CD4-positive, alpha-beta T cell treated with Interleukin-6 at 100 ng/mL for 8 hours (primary cell): ENCODE measurements at places on chromosomes 4 and X.
A peak's percentile ranks its signal among the peaks of the same experiment; 100 is the strongest.

DNA sequence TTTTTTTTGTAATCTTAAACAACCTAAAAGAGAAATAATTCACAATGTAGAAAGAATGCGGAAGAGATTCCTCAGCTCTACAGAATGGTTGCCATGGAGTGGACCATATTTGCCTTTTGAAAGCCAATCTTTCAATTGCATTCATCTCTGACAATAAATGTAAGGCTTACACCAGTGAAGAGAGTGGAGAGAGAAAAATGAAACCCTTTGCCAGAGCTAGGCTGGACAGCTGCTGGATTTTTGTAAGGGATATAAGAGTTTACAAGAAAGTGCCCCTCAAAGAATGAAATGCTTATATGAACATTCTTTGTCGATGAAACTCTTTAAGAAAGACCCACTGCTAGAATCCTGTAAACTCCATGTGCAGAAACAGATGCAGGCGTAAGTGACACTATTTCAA is 66.0 kb upstream of the FAT1 start:
- no peak for DNase-seq

GRCh38 chrX:15215366-15215765 is 54.5 kb downstream of the ASB9 start:
- no peak for DNase-seq

DNA sequence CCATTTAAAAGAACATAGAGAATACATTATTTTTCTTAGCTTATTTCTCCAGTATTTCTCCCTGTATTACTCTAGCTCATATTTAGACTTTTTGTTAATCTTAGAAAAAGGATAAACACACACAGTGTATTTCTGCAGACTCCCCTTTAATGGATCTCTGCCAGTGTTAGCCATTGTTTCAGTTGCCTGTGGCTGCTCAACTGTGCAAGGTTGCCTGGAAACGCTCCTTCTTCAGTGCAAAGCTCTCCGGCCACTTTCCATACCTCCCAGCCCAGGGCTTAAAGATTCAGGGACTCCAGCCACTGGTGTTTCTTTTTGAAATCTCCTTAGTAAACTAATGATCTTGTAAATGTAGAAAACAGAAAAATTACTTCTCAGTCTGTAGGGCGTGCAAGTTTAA is 104.9 kb downstream of the SLIT2 start:
- no peak for DNase-seq

GRCh38 chr4:185256446-185256845 is 47.0 kb downstream of the SNX25 start:
- DNase-seq = no peak

DNA sequence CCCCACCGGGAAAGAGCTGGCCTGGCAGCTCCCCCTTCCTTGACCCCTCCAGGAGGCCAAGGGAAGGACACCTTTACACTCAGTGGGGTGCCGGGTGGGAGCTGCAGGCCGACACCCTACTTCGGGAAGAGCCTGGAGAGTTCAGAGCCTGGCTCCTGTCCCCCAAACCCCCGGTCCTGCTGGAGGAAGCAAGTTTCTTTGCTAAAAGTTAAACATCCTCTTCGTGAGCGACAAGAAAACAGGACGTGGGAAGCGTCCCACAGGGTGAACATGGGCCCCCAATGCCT is 2.4 kb upstream of the FTSJ1 start:
- DNase-seq = no peak

DNA sequence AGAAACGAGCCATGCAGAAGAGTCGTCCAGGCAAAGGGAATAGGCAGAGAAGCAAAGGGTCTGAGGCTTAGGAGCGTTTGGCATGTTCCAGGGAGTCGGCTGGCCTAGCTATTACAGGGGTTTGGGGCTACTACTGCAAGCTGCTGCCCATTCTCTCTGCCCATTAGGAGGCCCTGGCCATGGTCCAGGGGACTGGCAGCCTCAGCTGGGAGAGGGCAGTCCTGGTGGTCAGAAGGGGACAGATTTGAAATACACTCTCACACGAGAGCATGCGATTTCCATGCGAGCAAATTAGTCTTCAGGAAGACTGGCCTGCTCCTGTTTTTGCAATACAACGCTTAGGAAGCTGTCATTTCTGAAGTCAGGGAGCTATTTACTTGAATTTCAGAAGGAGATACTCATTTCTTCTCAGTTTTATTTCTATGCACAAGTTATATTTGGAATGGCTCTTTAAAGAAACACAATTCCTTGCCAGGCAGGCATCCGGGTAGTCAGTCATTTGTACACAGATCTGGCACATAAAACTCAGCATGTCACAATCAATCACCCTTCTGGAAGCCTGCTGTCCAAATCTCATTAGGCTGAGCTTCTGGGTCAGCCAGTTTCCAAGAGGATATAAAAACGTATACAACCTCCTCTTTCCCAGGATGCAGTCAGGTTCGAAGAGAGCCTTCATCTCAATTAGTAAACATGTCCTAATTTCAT is 27.0 kb downstream of the PROM1 start:
- DNase-seq = no peak

GRCh38 chrX:17292111-17292527 is 82.9 kb upstream of the NHS start:
- no peak for DNase-seq

DNA sequence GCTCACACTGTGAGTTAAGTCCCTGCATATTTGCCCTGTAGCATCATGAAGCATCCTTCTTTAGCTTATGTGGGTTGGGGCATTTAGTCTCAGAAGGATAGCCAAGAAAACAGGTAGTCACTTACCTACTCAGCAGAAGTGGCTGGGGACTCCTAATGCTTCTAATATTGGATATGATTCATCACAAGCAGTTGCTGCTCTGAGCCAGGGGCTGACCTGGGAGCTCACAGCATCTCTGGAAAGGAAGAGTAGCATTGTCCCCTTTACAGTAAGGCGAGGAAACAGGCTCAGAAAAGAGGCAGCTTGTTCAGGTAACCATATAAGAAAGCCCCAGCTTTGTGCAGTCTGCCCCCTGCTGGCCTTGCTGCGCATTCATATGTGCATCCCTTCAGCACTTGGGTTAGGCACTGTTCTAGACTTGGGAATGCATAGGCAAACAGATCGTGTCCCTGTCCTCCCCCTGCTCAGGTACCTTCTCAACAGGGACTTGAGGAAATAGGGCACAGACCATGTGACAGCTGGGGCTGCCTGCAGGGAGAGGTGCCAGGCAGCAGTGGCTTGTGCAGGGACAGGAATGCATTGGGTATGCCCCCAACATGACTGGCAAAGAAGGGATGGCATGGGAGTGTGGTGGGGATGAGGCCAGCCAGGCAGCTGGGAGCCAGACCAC is 35.7 kb upstream of the TBC1D14 start:
- DNase-seq = peak; percentile 80

DNA sequence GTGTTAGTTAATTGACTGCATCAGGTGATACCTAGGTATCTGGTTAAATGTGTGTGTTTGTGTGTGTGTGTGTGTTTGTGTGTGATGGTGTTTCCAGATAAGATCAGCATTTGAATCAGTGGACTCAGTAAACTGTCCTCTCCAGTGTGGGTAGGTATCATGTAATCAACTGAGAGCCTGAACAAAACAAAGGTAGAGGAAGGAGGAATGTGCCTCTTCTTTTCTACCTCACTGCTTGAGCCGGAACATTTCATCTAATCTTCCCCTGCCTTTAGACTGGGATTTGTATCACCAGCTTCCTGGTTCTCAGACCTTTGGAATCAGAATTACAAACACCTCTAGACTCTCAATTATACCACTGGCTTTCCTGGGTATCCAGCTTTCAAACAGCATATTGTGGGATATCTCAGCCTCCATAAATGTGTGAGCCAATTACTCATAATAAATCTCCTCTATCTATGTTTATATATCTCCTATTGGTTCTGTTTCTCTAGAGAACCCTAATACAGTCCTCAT is 120.5 kb downstream of the TBCK start:
- no peak for DNase-seq

- no peak for DNase-seq
These were observed 15.8 kb downstream of the EGF start for GRCh38 chr4:109928327-109929045.

DNA sequence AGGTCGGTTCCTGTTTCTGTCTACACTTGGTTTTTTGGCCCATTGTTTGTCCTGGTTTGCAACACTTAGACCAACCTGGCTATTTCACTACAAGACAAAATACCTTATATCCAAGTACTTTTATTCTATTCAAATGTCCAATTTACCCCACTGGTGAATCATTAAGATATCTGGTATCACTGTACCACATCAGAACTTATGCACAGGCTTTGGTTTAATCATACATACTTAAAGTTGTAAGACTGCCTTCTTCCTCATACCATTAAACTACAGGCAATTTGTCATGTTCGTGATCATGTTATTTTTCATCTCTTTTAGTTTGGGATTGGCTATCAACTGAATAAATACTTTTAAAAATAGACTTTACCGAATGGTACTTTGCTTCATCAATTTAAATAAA is 53.0 kb upstream of the ATOH1 start:
- DNase-seq = no peak

- DNase-seq = no peak
These were observed 20.9 kb downstream of the UVSSA start for GRCh38 chr4:1367936-1368289.

DNA sequence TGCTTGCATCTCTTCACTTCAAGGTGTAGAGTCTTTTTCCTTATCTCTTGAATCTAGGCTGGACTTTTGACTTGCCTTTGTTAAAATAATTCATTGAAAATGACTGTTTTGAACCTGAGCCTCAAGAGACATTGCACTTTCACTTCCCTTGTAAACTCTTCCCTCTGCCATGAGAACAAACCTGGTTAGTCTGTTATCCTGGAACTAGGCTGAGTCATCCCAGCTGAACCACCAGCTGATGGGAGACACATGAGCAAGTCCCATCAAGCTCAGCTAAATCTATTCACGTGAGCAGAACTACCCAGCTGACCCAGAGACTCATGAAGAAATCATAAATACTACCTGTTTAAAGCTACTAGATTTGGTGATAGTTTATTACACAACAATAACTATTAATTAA is 202.3 kb upstream of the CENPE start:
- DNase-seq = no peak

DNA sequence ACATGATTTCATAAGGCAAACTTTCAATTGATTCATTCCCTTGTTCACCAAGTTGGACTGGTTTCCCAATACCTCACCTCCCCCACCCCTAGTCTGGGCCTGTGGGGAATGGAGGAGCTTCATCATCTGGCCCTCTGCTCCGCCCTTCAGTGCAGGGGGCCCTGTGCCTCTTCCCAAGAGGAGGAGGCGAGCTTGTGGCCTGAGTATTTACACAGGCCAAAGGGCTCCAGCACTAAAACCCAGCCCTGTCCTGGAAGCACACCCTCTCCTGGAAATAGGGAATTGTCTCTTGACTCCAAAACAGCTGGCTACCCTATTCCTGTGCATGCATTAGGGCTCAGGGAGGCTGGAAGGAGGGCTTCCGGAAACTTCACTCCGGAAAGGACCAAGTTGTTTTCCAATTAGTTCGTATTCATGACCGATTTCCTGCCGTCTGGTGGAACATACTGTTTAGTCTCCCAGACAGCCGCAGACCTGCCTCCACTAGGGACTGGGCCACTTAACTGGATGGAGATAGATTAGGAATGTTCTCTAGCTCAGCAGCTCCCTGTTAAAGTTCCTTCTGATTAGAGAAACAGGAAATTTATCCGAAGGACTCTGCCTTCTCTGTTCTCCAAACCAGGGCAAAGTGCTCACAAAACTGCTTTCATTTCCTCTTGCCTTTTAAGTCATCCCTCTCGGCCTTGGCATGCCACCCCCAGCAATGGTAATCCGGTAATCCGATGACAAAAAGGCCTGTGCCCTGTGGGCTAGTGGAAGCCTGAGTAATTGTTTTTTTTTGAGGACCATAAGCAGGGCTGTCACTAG is 5.8 kb downstream of the SRPX2 start:
- DNase-seq = no peak

GRCh38 chr4:20017777-20018115 is 234.0 kb upstream of the SLIT2 start:
- no peak for DNase-seq

DNA sequence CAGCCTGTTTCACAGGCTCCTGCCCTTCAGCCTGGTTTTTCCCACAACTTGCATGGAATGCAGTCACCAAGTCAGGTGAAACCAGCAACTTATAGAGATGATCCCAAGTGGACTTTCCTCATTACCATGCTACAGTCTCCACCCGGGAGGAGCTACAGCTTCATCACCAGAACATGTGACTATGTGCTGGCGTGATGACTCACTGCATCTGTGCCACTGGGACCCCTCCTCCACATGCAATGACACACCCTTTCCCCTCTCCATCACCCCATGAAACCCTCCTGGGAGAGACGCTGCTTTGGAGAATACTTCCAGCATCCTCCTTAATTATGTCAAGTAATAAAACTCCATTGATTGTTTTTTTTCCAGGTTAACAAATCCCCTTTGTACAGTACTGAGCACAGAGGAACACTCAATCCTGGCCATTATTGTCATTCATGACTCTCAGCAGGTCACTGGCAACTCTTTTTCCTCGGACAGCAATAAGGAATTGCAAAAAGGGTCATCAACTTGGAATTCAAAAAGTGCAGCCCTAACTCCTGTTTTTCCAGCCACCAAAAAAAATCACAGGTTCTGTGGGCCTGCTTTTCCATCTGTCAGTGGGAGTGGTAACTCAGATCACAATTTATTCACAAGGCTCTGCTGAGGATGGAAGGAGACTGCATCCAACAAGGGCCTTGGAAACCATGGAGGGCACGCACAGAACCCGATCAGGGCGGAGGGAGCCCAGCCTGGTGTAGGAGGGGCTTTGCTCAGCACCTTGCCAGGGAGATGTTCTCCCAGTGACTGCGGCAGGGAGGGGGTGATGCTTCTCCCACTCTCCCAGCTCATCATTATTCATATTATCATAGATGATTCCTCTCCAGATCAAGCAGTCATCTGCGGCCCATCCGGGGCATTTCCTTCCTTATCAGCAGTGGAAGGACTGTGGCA is 17.4 kb downstream of the QDPR start:
- DNase-seq = no peak

DNA sequence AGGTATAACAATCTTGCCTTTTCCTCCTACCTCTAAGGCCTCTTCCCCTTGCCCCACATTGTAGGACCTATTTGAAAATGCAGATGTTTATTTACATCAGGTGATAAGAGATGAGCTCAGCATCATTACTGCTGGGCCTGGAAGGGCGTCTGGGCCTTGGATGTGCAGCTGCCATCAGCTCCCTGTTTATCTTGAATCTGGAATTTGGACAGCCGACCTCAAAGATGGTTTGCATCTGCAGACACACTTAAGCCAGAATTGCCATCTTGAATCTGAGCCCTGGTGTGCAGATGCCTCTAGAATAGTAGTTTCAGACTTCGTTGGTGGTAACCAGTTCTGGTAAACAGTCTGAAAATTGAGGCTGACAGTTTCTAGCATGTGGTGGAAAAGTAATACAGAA is 59.0 kb downstream of the FAM193A start:
- DNase-seq = no peak

- DNase-seq = no peak
These were observed 28.8 kb upstream of the TRPC3 start for GRCh38 chr4:121980643-121981042.

DNA sequence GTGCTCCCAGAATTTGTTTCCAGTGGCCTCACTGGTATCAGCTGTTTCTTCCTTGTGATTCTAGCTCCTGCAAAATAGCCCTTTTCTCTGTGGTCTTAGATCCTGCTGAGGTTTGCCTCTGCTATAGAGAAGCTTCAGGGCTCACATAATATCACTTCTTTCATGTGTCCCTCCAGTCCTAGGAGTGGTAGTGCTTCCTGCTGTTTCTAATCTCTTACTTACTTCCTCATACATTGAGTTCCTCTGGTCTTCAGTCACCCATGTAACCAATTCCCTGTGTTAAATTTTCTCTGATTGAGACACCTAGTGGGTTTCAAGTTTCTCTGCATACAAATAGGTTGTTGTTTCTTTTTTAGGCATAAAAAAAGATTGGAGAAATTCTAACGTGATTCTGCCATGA is 1567.9 kb downstream of the ARAP2 start:
- no peak for DNase-seq

GRCh38 chr4:63619771-63620170 is 789.5 kb downstream of the TECRL start:
- no peak for DNase-seq
